ENCODE measurements at places on chromosomes 12 and 14.

- no peak for DNase-seq
These were observed 3.4 kb downstream of the CHST11 start for GRCh38 chr12:104460041-104460719.

- no peak for DNase-seq
These were observed 250.5 kb downstream of the MED13L start for GRCh38 chr12:116026768-116027550.

DNA sequence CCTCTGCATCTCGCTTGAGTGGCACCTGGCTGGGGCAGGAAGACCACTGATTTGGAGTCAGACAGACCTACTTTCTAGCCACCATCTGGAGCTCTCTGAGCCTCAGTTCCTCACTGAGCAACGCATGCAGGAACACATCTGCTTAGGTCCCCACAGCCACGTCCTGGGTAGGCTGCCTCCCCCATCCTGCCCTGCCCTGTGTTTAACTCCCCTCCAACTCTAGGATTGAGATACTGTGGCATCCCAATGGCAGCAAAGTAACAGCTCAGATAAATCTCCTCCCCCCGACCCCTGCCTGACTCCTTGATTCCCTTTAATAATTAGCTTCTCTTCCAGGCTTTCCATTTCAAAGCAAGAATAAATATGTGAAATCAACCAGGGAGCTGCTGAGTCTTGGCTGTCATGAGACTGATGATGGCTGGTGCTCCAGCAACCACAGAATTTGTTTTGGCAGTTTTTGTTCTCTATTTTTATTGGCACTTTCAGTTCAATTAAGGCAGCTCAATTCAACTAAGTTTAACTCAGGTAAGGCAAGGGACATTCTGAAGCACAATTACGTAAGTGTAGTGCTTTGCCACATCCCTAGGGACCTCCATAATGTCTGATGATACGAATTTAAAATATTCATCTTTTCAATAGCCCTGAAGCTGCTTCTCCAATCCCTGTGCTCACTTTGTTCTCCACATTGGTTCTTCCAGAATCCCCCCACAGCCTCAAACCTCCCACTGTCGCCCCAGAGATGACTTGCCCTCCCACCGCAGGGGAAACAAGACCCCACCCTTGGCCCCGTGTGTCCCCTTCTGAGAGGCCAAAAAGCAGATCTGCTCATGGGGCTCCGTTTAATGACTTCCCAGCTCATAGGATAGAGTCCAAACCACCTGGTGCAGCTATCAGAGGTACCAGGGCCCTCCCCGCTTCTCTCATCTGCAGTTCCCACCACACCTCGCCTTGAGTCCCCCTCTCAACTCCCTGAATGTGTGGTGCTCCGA lies 58.2 kb downstream of the ESR2 start:
- no peak for DNase-seq

DNA sequence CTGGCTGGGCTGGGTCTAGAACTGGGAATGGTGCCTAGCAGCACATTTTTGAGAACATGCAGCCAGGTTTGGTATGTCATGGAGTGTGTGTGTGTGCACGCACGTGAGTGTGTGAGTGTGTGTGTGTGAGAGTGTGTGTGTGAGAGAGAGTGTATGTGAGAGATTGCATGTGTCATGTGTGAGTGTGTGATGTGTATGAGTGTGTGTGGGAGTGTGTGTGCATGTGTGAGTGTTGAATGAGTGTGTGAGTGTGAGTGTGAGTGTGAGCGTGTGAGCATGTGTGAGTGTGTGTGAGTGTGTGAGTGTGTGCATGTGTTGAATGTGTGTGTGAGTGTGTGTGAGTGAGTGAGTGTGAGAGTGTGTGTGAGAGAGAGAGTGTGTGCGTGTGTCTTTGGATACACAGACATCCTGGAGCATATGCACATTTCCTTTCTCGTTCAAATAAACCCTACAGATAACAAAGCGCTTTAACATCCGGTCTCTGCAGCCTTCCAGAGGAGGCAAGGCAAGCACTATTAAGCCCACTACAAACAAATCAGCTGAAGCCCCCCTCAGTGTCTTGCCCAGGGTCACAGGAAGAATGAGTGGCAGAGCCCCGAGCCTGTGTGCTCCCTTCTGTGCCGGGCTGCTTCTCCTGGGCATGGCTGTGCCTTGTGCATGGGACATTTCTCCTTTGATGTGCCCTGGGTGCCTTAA lies 108.7 kb upstream of the ETV6 start:
- no peak for DNase-seq

DNA sequence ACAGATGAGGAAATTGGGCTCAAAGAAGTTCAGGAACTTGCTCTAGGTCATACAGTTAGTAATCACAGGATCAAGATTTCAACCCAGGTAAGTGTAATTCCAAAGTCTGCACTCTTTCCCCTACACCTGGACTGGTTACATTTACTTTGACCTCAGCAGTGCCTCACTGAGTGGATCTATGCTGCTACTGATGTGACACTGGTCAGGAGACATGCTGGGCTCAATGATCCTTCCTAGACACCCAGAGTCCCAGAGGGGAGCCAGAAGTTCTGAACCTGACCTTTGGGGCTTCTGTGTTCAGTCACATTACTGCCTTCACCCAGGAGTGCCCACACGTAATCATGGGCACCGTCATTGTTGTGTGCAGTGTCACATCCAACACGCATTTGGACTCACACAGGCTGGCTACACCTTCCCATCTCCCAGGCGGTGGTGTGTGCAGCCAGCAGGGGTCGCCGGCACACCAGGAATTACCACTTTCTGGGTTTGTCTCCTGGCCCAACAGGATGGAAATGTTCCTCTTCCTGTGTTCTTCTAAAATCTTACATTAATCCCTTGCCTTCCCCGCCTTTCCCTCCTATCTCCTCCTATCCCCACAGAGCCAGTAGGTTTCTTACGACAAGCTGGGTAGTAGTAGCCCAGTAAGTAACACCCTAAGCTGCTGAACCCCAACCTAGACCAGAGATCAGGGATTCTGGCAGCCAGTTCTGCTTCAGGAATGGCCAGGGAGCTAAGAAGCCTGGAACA lies 25.6 kb downstream of the CALCOCO1 start:
- peak; percentile 89 for DNase-seq

- no peak for DNase-seq
These were observed 211.9 kb upstream of the LHX5 start for GRCh38 chr12:113683574-113683973.

GRCh38 chr14:91108941-91109611 lies 4.8 kb upstream of the DGLUCY start:
- no peak for DNase-seq

GRCh38 chr14:71942904-71943694 lies 10.9 kb downstream of the RGS6 start:
- no peak for DNase-seq

DNA sequence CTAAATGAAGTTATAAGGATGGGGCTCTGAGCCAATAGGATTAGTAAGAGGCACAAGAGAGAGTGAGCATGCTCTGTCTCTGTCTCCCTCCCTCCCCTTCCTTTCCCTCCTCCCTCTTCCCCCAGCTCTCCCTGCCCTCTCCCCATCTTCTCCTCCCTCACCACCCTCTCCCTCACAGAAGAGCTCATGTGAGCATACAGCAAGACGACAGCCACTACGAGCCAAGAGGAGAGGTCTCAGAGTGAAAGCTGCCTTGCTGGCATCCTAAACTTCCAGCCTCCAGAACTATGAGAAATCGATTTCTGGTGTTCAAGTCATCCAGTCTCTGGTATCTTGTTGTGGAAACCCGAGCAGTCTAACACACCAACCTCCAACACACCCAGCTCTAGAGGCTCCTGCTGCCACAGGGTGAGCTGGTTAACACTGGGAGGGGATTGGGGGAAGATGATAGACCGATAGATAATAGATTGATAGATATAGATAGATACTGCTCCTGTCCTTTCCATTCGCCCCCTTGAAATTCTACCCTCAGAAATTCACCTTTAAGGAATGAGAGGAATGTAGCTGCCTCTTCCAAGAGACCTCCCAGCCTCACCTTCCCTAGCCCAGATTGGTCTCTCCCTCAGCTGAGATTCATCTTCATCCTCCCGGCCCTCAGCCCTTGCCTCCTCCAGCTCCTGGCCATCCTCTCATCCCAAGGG lies 25.8 kb upstream of the ACTN1 start:
- DNase-seq: no peak

DNA sequence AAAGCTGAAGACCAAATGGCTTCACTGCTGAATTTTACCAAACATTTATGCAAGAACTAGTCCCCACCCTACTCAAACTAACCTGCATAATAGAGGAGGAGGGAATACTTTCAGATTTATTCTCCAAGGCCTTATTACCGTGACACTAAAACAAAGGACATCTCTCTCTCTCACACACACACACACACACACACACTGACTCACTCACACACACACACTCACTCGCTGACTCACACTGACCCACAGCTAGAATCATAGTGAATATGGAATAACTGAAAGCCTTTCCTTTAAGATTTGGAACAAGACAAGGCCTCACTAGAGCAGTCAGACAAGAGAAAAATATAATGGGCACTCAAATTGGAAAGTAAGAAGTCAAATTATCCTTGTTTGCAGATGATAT lies 1014.1 kb downstream of the TMTC2 start:
- DNase-seq: no peak

DNA sequence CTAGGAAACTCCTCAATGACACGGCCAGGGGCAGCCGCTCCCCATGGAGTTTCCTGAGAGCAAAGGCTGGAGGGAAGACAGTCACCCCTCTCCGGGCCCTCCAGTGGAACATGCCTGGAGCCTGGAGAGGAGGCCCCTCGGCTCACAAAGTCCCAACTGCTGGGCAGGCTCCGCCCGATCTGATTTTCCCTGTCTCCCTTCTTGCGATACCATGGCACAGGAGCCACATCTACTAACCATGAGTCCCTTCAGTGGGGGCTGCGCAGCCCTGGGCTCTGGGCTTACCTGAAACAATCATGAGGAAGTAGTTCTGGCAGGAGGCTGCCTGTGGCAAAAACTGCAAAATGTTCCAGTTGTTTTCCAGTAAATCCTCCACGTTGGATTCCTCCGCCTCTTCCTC lies 15.3 kb downstream of the P2RX2 start:
- DNase-seq: no peak

DNA sequence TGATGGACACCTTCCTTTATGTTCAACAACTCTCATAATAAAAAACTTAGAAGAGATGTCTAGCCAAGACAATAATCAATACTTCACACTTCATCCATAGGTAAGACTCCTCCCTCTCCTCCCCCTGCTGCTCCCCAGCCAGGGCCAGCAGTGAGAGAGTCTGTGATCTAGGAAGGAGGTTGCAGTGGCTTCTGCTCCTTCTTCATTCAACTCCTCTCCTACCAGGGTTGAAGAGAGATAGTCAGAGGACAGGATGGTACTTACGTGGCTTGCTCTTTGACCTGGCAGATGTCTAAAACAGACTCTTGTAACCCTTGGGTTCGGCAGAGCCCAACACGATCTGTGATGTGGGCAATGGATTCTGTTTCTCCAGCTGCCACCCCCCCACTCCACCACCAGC lies 31.0 kb downstream of the DHRS2 start:
- no peak for DNase-seq

- no peak for DNase-seq
These were observed 3.7 kb downstream of the TAS2R42 start for GRCh38 chr12:11183011-11183410.

- DNase-seq: no peak
These were observed 20.5 kb upstream of the GPR132 start for GRCh38 chr14:105085766-105086165.

- peak; percentile 87 for DNase-seq
These were observed 7.8 kb upstream of the DTX1 start for GRCh38 chr12:113048716-113049127.

GRCh38 chr14:55684956-55685584 lies 105.1 kb downstream of the KTN1 start:
- no peak for DNase-seq

- no peak for DNase-seq
These were observed 780.7 kb downstream of the FLRT2 start for GRCh38 chr14:86310611-86311010.

DNA sequence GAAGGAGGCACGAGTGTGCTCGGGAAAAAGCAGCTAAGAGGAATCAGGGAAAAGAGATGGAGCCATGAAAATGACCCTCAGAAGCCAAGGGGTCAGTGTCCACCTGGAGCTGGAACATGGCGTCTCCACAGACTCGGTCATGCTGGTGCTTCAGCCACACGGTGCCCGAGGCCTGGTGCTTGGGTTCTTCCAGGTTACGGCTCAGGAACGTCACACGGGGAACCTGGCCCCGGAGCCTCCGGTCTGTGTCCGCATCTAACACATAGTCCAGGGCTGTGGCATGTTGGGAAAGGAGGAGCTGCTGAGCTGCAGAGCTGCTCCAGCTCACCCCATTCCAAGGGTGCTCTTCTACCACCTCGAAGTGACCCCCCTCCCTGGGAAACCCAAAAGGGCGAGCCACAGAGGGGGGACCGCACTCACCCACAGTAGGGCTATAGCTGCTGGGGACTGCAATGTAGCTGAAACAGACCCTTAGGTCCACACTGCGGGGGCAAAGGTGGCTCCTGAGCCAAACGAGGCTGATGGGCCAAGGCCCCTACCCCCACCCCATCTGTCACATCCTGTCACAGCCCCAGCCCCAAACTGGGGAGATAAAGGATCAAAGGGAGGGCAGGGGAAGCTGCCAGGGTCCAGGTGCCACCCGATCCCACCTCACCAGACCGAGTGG lies 10.8 kb downstream of the ITGA7 start:
- DNase-seq: no peak

GRCh38 chr12:91413581-91414546 lies 231.2 kb upstream of the DCN start:
- DNase-seq: peak; percentile 25

DNA sequence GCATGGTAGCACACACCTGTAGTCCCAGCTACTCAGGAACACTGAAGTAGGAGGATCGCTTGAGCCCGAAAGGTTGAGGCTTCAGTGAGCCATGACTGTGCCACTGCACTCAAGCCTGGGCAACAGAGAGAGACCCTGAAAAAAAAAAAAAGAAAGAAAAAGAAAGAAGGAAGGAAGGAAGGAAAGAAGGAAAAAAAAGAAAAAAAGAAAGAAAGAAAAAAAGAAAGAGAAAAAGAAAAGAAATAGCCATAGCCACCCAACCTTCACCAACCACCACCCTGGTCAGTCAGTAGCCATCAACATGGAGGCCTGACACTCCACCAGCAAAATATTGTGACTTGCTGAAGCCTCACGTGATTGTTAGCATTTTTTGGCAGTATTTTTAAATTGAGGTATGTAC lies 21.4 kb upstream of the TMEM263 start:
- no peak for DNase-seq

DNA sequence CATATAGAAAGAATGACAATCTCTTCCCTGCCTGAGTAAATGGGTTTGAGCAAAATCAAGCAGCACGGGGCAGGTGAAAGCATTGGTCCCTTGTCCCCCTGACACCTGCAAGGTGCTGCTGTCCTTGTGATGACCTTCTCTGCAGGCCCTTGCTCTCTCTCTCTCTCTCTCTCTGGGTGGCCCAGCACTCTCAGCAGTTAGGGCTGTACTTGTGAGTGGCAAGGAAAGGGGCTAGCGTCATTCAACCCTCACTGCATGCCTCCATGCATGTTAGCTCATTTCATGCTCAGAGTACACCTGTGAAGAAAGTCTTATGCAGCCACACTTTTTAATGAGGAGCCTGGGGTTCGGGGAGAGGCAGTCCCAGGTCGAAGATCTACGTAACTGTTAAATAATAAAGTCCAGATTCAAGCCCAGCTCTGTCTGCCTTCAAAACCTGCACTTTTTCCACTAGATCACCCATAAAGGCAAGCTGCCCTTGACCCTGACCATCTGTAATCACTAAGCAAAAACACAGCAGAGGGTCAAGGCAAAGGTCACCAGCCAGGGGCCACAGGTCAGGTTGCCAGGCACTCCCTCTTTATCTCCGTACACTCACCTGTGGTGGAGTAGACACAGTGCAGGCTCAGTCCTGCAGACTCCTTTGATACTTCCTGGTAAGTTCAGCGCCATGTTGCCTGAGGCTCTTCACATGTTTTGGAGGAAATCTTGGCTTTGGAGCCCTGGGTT lies 44.9 kb upstream of the CLMN start:
- no peak for DNase-seq

- no peak for DNase-seq
These were observed 2.4 kb upstream of the CALCOCO1 start for GRCh38 chr12:53729644-53730043.
